Foreskin melanocyte (primary cell): ENCODE measurements at places on chromosomes 4 and X.

DNA sequence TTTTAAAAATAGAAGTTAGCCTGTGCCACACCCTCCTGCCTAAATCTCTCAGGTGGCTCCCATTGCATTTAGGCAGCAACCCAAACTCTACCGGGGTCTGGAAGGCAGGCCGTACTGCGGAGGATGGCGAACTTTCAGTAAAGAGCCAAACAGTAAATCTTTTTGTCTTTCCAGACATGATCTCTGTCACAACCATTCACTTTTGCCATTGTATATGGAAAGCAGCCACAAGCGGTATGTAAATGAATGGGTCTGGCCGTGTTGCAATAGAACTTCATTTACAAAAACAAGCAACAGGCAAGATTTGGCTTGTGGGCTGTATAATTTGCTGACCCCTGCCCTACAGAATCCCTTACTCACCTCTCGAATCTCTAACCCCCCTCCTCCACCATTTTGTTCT lies 3.3 kb downstream of the RADX start:
- no peak for DNase-seq

- no peak for DNase-seq
Measured at GRCh38 chrX:72735561-72735960, 21.5 kb upstream of the PHKA1 start.

DNA sequence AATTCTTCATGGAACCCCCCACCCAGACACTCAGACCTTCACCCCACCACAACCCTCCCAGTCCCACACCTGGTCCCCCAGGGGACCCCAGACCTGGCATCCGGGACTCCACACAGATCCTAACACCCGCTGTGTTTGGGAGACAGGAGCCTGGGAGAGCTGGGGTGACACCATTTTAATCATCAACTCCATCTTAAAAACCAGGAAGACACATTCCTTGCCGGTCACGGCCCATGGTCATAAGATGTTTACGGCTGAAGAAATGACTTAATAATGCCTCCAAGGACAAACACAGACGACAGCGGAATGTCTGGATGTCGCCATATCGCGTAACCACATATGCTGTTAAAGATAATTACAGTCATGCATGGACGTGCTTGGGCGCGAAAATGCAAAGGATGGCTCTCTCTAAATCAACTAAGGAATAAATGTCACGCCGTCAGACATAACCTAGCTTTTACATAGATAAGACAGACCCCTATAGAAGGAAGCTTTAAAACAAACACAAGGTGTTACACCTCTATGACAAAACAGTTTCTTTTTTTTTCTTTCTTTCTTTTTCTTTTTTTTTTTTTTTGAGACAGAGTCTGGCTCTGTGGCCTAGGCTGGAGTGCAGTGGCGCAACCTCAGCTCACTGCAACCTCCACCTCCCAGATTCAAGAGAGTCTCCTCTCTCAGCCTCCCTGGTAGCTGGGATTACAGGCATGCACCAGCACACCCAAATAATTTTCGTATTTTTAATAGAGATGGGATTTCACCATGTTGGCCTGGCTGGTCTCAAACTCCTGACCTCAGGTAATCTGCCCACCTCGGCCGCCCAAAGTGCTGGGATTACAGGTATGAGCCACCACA lies 2.1 kb upstream of the DHRSX start:
- peak; percentile 22 for DNase-seq

DNA sequence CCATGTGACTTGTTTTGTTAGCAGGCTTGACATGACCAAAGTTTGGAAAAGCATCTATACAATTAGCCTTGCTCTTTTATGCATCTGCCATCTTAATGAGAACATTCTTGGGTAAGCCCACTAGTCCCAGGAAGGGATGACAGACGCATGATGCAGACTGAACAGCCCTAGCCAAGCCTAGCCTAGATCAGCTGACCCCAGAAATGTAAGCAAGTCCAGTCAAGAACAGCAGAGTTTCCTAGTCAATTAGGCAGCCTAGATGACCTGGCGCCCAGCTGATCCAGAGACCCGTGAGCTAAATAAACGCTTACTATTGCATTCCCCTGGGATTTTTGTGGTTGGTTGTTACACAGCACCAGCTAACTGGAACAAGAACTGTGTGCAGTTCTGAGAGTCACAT lies 457.9 kb downstream of the BCOR start:
- no peak for DNase-seq

DNA sequence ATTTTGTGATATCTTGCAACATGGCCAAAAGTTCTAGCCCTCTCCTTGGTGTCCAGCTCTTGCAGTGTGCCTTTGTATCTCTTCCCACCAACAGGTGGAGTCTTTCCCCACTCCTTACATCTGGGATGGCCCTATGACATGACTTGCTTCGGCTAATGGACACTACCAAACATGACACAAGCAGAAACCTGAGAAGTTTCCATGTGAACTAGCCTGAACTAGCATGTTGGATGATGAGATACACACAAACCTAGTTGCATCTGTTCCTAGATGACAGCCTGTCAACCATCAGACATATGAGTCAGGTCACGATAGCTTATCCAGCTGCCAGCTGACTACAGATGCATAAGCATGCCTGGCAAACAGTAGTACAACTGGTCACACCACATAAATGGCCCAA lies 207.5 kb upstream of the FTHL17 start:
- no peak for DNase-seq

GRCh38 chrX:155334486-155335336 lies at the start of gene CLIC2:
Gene CLIC2 (minus strand): TSS chrX:155334614. CDS start chrX:155334427, 187 bp downstream.
- no peak for DNase-seq

- peak; percentile 24 for DNase-seq
Measured at GRCh38 chr4:772118-772517, 53.8 kb downstream of the CPLX1 start.

GRCh38 chr4:150229520-150229919 lies 151.3 kb downstream of the DCLK2 start:
- DNase-seq = no peak

GRCh38 chrX:116009346-116009745 lies 161.2 kb upstream of the AGTR2 start:
- DNase-seq = no peak

GRCh38 chr4:81290813-81291212 lies 75.8 kb upstream of the PRKG2 start:
- DNase-seq = no peak

- DNase-seq = no peak
Measured at GRCh38 chrX:85828771-85829170, 218.6 kb downstream of the CHM start.

DNA sequence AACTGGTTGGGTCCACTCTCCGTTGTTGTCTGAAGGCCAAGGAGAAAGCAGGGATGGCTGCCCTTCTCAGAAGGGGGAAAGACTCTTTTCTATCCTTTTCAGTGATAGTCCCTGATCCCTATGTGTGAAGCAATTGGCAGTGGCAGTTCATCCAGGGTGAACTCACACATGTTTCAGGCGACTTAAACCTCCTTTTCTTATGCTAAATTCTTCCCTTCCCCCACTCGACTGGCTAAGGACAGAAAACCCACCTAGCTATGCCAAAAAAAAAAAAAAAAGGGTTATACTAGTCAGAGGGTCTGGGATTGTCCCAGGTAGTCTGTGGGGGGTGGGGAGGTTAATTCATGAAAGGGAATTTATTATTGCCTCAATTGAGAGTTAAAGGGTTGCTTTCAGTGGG lies 12.2 kb upstream of the ZNF280C start:
- no peak for DNase-seq

DNA sequence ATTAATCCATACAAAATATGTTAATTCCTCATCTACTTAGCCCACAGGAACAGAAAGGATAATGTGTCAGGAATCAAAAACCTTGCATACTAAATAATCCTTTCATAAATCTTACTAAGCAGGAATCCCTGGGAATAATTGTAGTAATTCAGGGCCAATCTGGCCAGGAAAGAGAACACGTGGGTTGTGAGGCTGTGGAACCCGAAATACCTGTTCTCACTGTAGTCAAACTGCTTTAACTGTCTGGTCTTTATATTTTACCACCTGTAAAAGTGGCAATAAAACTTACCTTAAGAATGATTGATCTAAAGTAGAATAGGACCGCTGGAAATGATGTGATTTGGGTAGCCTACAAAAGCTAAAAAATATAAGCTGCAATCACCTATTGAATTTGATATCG lies 1620.9 kb downstream of the STIM2 start:
- no peak for DNase-seq

DNA sequence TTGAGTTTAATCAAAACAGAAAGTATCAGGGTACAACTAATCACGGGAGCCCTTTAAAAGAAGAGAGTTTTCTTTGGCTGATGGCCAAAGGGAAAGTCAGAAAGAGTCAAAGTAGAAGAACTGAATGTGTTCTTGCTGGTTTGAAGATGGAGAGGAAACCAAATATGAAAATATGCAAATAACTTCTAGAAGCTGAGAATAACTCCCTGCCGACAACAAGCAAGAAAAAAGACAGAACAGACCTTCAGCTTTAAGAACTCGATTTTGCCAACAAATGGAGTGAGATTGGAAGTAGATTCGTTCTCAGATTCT lies 903.8 kb downstream of the STIM2 start:
- no peak for DNase-seq

DNA sequence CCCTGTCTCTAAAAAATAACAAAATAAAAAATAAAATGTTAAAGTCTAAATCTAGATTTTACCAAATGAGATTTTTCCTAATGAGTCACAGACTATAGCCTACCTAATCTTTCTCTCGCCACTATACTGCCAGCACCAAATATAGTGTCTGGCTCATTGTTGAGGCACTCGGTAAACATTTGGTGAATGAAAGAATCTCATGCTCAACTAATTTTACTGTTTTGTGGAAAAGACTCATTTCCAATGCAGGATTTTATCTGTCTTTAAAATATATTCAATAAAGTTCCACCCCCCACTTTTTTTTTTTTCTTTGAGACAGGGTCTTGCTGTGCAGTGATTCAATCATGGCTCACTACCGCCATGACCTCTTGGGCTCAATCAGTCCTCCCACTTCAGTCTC lies 71.5 kb downstream of the PLS3 start:
- no peak for DNase-seq

- peak; percentile 22 for DNase-seq
Measured at GRCh38 chr4:41145571-41146078, 68.7 kb downstream of the APBB2 start.

DNA sequence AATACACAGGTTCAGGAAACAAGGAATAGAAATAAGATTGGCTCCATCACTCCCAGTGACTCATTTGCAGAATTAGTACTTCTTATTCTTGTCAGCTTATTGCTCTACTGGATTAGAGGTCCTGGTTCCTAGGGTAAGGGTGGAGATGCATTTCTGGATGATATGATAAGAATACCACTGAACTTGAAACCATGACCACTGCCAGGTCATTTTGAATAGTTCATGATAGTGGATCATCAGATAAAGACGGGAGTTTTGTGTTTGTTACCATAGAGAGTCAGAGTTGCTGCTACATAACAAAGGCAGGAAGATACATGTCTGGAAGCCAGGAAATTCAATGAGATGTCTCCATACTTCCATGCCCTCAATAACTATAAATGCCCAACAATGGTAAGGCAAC lies 109.2 kb upstream of the FAT1 start:
- no peak for DNase-seq

DNA sequence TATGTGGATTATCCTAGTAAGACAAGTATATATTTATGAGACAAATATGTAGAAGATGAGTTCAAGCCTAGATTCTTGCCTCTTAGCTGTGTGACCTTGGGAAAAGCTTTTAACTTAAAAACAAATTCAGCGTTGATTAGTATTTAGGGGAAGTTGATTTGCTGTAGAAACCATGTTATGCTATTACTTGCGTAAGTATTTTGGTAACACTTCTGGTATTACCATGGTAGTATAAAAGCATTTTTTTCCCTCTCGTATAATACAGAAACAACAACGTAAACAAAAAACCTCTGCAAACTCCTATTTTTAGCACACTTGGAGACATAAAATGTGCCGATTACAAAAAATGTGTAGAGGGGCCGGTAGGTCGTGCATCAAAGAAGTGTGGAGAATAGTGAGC lies 33.2 kb downstream of the STAG2 start:
- DNase-seq = no peak

DNA sequence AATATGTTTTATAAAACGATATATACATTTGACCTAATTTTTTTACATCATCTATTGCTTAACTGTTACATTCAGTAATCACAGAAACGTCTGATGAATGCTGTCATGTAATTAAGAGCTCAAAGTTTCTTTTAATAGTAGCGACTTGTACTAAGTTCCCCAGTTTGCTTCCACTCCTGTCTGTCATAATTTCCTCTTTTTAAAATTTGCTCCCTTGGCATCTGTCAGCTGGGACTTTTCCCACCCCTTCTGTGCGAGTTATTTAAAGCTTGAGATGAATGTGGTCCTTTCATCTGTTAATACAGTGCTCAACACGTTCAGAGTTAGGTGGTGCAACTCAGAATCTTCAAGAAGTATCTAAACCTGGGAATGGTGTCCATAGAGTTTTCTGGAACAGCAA lies 1.2 kb downstream of the RAP1GDS1 start:
- peak; percentile 22 for DNase-seq

DNA sequence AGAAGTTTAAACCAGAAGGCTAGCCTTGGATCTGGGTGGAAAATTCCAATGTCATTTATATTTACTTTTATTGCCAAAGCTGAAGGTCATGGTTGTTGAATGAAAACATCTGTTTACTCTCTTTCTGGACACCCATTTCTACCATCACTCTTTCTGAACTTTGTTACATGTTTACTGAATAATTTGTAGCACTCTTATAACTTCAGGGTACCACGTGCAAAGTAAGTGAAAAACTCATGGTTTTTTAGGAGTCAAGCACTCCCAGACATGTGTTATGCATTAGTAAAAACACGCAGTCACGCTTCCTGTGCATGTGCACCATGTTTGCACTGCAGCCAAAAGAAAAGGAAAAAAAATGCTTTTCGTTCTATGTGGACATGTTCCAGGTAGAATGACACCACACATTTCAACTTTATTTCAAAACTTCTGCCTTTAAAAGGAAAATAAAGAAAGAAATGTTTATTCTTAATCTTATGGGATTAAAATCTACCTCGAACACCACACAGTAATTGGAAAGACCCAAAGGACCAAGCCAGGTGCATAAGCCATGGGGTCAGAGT lies 31.4 kb upstream of the ADH1C start:
- DNase-seq = no peak

GRCh38 chr4:10971800-10972401 lies 287.3 kb upstream of the CLNK start:
- DNase-seq = peak; percentile 45

- DNase-seq = no peak
Measured at GRCh38 chr4:4842476-4843441, 16.7 kb upstream of the MSX1 start.

- no peak for DNase-seq
Measured at GRCh38 chr4:121277194-121278105, 103.4 kb downstream of the QRFPR start.

DNA sequence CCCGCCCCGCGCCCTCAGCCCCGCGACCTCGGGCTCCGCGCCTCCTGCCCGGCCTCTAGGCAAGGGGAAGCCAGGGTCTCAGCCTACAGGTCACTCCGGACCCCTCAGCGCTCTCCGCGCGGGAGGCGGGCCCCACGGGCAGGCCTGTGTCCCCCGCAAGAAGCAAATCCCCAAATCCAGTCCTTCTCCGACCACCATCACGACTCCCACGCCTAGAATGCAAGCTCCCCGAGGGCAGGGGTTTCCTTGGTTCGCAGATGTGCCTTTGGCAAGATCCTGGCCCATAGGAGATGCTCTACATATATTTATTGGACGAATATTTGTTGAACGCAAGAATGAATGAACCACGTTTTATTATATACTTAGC lies 260 bp upstream of the CCDC149 start:
- no peak for DNase-seq
